ENCODE measurements at places on chromosomes 3 and 15.

DNA sequence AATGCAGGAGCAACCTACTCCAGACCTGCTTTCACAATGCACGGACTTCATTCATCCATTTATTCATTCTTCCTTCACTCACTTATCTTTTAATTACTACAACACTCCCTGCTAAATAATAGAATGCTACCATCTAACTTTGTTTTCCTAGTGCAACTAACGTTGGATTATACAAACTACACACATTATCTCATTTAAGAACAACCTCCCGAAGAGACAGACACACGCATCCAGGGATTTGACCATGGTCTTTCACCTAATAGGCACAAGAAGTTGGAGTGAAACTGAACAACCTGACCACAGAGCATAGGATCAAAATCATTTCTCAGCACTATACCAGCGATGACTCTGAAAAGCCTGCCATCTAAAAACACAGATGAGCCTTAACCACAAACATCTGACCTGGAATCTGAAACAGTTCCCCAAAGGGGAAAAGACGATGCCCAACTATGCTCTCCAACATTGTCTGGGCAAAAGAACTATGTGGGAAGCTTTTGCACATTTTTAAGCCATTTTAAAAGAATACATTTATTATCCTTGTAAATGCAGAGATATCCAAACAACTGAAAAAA is 21.0 kb downstream of the ZNF385D start:
- DNase-seq = no peak

DNA sequence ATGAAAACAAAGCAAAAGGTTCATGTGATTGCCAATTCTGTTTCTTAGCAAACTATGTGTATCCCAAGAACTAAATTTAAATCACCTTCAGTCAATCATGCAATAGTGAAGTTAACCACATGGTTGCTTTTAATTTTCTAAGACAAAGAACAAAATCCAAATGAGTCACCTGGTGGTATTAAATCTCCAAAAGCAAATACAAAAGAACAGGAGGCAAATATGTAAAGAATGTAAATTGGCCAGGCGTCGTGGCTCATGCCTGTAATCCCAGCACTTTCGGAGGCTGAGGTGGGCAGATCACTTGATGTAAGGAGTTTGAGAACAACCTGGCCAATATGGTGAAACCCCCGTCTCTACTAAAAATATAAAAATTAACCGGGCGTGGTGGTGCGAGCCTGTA is 54.2 kb upstream of the PIK3R4 start:
- DNase-seq = no peak

- peak; percentile 38 for DNase-seq
Measured at GRCh38 chr3:181808053-181808452, 96.3 kb downstream of the SOX2 start.

DNA sequence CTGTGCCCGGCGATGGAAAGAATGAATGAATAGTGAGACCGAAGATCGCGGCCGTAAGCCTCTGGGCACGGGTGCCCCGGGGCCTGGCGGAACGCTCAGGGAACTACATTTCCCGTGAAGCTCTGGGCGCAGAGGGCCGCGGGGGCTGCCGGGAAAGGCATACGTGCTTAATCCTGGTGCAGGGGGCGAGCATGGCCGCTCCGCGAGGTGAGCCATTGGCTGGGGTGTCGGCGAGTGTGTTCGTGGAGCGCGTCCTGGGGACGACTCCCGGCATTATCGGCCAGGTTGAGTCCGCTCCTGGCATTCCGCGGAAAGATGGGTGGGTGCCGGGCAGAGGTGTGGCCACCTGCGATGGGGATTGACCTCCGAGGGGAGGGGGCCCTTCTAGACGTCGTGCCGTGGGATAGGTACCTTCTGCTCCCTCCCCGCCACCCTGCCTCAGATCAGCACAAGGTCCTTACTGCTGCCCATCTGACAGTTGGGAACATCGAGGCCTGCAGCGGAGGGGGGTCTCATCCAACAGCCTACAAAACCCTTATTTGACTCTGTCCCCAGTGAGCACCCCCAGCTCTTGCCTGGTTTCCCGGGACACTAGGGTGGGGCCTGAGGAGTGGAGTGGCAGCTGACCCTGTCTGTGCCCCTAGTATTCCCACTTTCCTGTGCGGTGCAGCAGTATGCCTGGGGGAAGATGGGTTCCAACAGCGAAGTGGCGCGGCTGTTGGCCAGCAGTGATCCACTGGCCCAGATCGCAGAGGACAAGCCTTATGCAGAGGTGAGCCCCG is at the start of gene MPI:
Gene MPI, plus strand, starts transcription at position 160 of the 782 bp plus-strand sequence. Its CDS starts 32 bp downstream, at position 192.
- peak; percentile 84 for DNase-seq

DNA sequence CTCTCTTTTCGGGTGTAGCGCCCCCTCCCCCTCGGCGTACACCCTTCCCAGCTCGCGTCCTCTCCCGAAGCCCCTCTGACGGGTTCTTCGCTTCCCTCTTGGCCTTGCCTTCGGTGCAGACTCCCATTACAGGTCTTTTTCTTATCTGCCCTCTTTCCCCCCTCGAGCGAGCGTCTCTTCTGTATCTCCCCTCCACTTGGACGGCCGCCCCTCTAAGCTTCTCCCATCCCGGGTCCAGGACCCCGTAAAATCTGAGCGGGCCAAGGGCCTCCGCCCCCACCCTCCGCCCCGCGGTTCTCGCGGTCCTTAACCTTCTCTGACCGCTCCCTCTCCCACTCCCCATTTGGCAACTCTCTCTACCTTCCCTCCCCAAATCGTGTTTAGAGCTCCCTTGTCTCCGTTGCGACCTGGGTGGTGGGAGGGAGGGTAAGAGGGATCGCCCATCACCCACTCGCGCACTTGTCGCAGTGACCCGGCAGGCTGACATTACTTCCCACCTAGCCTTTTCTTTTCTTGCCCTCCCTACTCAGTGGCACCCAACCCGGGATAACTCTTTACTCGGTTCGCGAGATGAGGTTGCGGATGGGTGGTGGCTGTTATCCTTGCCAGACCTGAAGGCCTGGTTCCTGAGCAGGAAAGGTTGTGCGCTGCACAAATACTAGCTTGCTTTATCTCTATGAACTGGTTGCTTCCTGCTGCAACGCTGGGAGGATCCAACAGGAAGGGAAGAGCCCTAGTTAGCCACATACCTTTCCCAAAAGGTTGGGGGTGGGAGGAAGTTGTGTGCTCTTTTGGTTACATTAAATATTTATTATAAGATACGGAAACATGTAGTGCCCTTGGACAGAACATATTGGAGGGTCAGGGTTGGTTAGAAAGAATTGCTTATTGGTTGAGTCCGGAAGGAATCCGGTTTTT is 922 bp downstream of the RAB11A start:
- DNase-seq = peak; percentile 46

GRCh38 chr15:40511093-40511471 is 40.3 kb downstream of the CHST14 start:
- DNase-seq = peak; percentile 53

- peak; percentile 72 for DNase-seq
Measured at GRCh38 chr15:78241017-78241416, 6.7 kb upstream of the ACSBG1 start.

DNA sequence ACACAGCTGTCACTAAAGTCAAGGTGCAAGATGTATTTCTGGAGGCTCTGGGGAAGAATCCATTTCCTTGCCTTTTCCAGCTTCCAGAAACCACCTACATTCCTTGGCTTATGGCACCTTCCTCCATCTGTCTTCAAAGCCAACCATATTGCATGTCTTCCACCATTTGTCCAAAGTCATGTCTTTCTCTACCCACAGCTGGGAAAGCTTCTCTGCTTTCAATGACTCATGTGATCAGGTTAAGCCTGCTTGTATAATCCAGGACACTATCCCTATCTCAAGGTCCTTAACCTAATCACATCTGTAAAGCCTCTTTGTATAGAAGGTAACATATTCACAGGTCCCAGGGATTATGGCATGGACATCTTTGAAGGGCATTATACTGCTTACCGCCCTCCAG is 14.2 kb downstream of the ARHGAP31 start:
- DNase-seq = no peak
